ENCODE measurements at places on chromosomes 16 and 17.

GRCh38 chr16:66695935-66696668 is 441 bp downstream of the CMTM4 start:
- DNase-seq = no peak

DNA sequence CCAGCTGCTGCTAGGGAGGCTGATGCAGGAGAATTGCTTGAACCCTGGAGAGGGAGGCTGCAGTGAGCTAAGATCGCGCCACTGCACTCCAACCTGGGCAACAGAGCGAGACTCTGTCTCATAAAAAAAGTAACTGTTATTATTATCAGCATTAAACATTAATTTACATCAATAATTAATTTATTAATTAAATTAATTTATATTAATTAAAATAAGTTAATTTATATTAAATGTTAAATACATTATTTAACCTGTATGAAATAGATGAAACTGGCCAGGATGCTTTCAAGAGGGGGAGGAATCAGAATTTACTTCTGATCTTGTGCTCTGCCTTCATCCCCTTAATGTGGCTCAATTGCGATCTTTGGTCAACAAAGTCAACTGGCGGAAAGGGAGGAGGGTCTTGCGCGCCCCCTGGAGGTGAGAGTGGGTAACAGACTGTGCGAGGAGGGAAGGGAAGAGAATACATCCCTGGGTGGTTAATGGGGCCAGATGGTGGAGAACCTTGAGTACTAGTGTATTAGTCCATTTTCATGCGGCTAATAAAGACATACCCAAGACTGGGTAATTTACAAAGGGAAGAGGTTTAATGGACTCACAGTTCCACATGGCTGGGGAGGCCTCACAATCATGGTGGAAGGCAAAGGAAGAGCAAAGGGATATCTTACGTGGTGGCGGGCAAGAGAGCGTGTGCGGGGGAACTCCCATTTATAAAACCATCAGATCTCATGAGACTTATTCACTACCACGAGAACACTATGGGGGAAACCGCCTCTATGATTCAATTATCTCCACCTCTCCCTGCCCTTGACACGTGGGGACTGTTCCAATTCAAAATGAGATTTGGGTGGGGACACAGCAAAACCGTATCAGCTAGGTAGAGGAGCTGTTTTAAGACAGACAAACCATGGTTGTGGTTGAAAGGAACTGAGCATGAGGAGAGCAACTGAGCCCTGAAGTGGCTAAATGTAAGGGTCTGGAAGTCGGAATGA is 15.7 kb upstream of the CPPED1 start:
- DNase-seq = peak; percentile 60

- no peak for DNase-seq
These were observed 49.0 kb downstream of the RHOT1 start for GRCh38 chr17:32191306-32191705.

DNA sequence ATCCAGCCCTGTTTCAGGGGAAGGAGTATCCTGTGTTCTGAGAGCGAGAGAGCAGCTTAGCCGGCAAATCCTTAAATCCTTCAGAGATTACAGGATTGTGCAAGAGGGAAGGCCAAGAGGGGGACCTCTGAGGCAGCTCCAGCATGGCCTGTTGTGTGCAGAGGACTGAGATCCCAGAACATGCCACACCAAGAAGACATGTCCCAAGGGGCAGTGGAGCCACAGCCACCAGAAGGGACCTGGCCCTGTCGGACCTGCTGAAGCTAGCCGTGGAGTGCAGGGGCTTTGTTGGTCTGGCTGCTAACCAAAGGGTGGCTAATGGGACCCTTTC is 1.6 kb upstream of the MRC2 start:
- no peak for DNase-seq

DNA sequence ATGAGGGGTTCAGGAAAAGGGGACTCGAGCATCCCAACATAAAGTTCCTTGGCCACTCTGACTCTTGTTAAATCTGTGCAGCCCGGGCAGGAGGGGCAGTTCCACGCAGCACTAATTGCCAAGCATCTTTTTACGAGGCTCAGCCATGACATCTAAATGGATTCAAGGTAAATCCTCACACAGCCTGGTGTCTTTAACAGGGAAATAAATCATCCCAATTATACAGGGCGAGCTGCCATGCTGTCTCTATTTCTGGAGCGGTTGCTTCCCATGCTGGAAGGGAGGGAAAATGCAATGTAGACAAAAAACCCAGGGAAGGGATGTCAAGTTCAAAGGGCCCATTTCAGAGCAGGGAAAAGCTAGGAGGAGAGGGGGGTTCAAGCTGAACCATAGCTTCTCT is 110.0 kb downstream of the GAS7 start:
- no peak for DNase-seq

- DNase-seq = no peak
These were observed 86.7 kb downstream of the IRX5 start for GRCh38 chr16:55017321-55017720.

DNA sequence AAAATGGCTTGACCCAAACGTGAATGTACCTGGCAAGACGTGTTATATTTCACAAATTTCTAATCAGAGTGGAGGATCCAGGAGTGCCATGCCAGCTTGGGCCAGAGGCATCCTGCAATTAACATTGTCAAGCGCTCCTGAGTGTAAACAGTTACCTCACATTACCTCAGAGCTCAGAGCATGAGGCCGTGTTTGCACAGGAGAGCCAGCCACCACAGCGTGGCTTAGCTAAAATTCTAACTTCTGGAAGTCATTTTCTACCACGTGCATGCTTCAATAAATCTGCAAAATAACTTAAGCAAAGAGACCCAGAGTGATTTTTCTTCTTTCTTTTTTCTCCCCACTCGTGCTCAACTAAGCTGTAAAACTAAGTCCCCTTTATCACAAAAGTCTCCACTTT is 769.0 kb downstream of the KCNJ2 start:
- no peak for DNase-seq

DNA sequence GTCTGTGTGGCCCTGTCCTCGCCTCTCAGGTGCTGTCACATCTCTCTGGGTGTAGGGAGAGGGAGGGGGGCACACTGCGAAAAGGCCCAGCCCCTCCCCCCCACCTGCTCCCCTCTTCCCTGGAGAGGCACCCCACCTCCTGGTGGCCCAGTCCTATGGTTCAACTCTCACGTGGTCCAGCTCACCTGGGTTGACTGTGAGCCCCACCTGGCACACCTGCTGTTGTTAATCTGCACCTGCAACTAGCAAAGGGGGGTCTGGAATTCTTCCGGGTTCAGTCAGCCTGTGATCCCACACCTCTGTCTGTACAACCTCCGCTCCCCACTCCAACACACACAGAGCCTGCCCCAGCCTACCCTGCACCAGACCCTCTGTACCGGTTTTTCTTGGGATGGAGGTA is 2.0 kb upstream of the SYNGR2 start:
- no peak for DNase-seq

- DNase-seq = no peak
These were observed 13.1 kb upstream of the TCAP start for GRCh38 chr17:39651923-39652586.

- no peak for DNase-seq
These were observed 663 bp downstream of the SSTR5 start for GRCh38 chr16:1073262-1073558.

GRCh38 chr17:73091770-73092522 is 542 bp downstream of the SLC39A11 start:
- no peak for DNase-seq

- DNase-seq = peak; percentile 40
These were observed 1.6 kb downstream of the MYO1C start for GRCh38 chr17:1490643-1491442.

DNA sequence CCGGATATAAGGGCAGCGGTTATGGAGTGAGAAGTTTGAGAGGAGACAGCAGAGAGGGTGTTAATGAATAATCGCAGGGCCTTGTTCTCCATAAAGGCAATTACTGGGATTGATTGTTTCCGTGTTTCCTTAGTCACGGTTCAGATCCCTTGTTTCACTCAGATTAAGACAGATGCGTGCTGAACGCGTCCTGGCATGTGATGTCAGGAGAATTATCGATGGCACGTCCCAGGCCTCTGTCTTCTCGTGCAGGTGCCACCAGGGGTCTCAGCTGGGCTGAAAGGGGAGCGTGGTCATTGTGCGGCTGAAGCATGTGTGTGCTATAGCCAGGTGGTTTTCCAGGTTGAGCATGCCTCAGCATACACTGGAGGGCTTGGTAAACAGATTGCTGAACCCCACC is 142.4 kb upstream of the NOL11 start:
- DNase-seq = no peak

DNA sequence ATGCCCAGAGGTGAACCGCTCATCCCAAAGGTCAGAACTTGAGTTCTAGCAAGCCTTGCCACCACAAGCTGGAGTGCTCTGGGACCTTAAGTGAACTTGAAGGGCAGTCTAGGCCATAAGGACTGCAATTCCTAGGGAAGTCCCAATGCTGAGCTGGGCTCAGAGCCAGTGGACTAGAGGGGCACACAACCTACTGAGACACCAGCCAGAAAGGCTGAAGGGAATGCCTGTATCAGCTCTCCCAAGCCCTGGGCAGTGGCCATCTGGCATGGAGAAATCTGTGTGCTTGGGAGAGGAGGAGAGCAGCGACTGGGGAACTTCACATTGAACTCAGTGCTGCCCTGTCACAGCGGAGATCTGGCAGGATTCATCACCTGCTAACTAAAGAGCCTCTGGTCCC is 201.3 kb downstream of the CEP112 start:
- no peak for DNase-seq

- peak; percentile 40 for DNase-seq
These were observed 775 bp downstream of the PPM1D start for GRCh38 chr17:60600490-60601446.

DNA sequence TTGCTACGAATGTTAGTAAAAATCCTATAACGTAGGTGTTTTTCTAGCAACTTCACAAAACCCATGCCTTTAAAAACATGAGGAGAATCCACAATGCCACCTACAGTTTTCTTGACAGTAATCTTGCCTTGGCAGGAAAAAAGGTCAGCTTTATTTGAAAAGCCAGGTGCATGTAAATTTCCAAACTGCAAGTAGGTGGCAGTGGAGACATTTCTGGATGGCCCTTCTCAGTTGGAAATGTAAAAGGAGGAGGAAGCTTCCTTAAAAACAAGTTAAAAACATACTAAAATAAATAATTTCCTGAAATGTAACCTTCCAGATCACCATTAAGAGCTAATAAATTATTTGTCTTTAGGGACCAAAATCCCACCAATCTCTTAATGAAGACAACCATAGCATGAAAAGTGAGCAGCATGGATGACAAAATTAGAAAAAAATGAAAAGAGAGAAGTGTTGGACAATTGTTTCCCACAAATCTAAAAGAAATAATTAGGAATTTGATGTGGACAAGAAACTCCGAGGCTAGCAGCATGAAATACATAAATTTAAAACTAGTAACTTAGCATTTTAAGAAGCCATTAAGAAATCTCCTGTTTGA is 152.2 kb downstream of the SNX11 start:
- no peak for DNase-seq

DNA sequence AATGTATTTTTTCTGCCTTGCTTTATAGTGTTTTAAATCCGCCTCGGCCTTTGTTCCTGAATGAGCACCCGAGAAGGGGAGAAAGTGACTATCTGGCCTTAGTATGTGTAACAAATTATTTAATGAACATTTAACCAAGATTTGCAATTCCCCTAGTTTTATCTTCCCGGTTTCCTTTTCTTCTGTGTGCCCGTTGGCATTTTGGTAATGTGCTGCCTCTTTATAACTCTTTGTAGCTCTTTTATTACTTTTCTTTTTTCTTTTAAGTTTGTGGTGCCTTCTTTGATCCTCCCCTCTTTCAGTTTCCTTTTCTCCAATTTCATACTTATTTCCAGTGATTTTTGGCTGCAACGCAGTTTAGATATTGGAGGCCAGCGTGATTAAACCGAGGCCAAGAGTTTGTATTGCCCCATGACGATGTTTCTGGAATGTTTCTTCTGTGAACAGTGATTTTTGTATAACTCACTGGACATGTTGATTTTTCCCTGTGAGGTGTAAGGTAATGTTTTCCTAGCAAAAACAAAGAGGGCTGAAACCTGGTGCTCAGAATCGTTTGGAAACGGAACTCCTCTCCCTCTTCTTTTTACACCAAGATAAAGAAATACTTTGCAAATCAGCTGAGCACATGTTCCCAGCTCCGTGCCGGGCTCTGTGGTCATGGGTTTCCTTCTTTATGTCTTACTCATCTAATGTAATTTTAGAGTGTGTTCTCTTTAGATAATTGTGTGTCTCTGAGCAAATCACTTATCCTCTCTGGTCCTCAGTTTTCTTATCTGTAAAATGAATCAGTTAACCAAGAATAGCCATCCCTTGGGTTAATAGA is 344.3 kb downstream of the WWOX start:
- DNase-seq = no peak

GRCh38 chr17:82659886-82660285 is 11.6 kb upstream of the WDR45B start:
- DNase-seq = no peak

- no peak for DNase-seq
These were observed 12.5 kb upstream of the EPOP start for GRCh38 chr17:38687286-38687685.

- DNase-seq = no peak
These were observed 151.1 kb downstream of the ITFG1 start for GRCh38 chr16:47309581-47310312.

- no peak for DNase-seq
These were observed 26.6 kb downstream of the C16orf74 start for GRCh38 chr16:85724126-85724879.

- no peak for DNase-seq
These were observed 52.6 kb downstream of the USP22 start for GRCh38 chr17:20989991-20990855.

DNA sequence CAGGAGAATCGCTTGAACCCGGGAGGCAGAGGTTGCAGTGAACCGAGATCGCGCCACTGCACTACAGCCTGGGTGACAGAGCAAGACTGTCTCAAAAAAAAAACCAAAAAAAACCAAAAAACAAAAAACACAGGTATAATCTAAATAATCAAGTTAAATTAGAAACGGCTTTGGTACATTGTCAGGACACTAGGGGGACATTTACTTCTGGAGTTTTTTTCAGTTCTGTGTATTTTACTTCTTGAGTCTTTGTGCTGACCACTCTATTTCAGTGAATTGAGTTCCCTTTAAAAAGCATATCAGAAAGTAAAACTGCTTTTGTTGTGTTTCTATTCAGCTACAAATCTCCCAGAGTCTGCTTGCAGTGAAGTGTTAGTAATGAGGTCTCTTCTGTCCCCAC is 36.3 kb downstream of the DHRS7B start:
- DNase-seq = no peak

DNA sequence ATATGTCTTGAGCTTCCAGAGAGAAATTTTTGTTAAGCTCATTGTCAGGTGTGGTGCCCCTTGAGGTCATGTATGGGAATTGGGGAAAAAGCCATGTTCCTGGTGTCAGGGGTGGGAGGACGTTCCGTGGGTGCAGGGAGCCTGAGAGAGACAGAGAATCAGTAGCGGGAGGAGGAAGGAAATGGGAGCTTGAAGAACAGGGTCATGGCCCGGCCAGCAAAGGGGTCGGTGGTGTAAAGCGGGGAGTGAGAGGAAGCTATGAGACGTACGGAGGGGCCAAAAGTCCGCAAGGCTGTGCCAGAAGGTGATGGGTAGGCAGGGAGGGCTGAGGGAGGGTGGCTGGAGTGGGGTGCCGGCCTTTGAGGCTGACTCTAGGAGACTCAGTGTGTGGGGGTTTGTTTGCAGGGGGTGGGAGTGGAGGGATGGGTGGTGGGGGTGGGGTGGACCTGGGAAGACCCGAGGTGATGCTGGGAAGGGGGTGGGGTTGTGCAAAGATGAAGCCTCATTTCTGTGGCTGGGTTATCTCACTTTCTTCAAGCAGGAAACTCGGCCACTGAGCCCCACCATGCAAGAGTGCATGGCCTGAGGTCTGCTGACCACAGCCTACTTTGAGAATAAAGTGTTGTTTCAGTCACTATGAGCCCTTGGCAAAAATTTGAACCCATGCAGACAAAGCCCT is 63.6 kb downstream of the PLCG2 start:
- DNase-seq = no peak

GRCh38 chr16:84585886-84586285 is 32.0 kb downstream of the COTL1 start:
- no peak for DNase-seq

- peak; percentile 96 for DNase-seq
These were observed at the start of gene NOB1 for GRCh38 chr16:69754469-69755310. TSS of gene NOB1 (minus strand) at chr16:69754926. CDS start at chr16:69754910, 16 bp downstream.

All from stimulated activated CD4-positive, alpha-beta T cell treated with anti-CD3 and anti-CD28 coated beads, Interleukin-2, amount 100 ng/mL, for 4 hours (primary cell).